Stimulated activated CD4-positive, alpha-beta T cell treated with anti-CD3 and anti-CD28 coated beads, Interleukin-15, amount 100 ng/mL, for 48 hours (primary cell): ENCODE measurements at places on chromosomes 6 and 20.

- no peak for DNase-seq
These were observed 43.6 kb downstream of the REPS1 start for GRCh38 chr6:138944412-138944811.

- DNase-seq, result no peak
These were observed 27.3 kb downstream of the RIN2 start for GRCh38 chr20:19785173-19785982.

DNA sequence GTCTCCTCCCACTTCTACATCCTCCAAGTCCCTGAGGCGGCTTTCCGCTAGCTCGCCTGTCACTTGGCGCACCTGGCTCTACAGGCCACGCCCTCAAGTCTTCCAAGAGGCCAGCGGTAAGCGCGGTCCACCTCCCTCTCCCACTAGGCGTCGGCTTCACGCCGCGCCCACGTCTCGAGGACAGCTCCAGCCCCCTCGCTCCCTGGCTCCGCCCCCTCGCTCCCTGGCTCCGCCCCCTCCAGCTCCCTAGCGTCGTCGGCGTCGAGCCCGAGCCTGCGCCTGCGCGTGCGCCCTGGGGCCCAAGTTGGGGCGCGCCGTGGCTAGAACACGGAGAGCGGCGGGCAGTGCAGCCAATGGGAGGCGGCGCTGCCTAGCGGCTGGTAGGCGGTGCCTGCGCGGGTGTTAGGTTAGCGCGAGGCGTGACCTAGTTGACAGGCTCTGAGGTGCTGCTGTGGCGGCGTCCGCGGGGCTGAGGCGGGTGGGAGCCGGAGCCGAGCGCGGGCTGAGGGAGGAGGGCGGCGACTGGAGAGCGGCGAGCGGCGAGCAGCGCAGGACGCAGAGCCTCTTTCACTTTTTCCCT is at the start of gene MACROD2:
Gene MACROD2, plus strand, starts transcription at position 431 of the 580 bp plus-strand sequence.
- DNase-seq, result peak; percentile 22

- DNase-seq, result no peak
These were observed 37.1 kb upstream of the PROKR2 start for GRCh38 chr20:5353624-5354496.

DNA sequence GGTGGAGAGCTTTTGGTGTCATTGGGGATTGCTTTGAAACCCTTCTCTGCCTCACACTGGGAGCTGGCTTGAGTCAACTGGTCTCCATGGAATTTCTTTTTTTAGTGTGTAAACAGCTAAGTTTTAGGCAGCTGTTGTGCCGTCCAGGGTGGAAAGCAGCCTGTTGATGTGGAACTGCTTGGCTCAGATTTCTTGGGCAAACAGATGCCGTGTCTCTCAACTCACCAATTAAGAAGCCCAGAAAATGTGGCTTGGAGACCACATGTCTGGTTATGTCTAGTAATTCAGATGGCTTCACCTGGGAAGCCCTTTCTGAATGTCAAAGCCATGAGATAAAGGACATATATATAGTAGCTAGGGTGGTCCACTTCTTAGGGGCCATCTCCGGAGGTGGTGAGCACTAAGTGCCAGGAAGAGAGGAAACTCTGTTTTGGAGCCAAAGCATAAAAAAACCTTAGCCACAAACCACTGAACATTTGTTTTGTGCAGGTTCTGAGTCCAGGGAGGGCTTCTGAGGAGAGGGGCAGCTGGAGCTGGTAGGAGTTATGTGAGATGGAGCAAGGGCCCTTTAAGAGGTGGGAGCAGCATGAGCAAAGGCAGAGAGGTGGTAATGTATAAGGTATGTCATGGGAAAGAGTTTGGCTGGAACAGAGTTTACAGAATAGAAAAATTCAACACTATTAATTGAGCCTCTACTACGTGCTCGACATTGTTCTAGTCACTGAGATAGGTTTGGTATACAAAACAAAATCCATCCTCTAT is 31.2 kb downstream of the SRSF3 start:
- DNase-seq, result no peak

DNA sequence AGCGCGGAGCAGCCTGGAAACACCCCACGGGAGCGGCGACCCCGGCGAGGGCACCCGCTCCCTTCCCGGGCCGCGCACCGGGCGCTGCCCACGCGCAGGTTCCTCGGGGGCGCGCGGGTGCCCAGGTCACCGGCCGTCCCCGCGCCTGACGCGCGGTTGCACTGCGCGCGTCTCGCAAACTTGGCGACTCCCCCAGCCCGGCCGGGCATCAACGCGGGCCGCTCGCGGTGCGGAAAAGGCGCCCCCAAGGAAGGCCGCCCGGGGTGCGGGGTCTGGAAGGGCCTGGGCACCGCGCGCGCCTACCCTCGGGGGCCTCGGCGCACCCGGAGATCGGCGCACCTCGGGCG is 555 bp upstream of the ZBTB46 start:
- no peak for DNase-seq
